ENCODE measurements at places on chromosomes 3 and 15. TPM values are rescaled to one million over a fixed set of nuclear protein-coding genes. Genes with fewer than 3 reads are reported as not detected.

DNA sequence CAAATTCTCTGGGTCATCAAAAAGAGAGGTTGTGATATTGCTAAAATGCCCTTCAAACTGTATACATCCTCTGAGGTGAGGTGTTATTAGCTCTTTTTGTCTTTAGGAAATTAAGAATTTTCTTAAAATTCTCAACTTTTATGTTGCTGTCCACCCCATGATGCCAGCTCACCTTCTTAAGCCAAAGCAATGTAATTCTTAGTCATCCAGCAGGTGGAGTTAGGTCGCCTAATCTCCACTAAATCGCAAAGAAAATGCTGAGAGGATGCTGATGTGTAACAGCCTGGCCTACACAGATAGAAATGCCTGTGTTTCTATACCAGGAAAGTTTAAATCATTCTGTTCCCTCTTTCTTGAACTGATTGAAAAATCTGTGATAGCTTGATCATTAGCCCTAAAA is 770.2 kb upstream of the ALCAM start:
- H3K4me1 ChIP-seq: no peaks in the 10 kb centered on the region
- H3K36me3 ChIP-seq: no peaks in the 10 kb centered on the region
- no peak overlapping the region for H3K4me3 ChIP-seq

- no peak for DNase-seq
- H3K27me3 ChIP-seq: no peaks in the 10 kb centered on the region
- no peak overlapping the region for H3K27ac ChIP-seq
- H3K36me3 ChIP-seq: no peaks in the 10 kb centered on the region
These were observed 114.2 kb downstream of the CNTN3 start for GRCh38 chr3:74500257-74500656.

DNA sequence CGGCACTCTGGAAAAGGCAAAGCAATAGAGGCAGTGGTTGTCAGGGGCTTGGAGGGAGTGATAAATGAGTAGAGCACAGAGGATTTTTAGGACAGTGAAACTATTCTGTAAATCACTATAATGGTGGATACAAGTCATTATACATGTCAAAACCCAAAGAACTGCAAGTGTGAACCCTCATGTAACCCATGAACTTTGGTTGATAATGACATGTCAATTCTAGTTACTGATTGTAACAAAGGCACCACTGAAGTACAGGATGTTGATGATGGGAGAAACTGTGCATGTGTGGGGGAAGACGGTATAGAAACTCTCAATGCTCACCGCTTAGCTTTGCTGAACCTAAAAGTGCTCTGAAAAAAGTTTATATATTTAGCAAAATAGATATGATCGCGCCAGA is 36.0 kb downstream of the BTLA start:
- no peak overlapping the region for H3K27ac ChIP-seq
- no peaks in the 10 kb centered on the region for H3K4me1 ChIP-seq
- no peak for DNase-seq
- no peaks in the 10 kb centered on the region for H3K27me3 ChIP-seq

- H3K36me3 ChIP-seq: peaks cover 17% of the 10 kb centered on the region
- no peaks in the 10 kb centered on the region for H3K4me1 ChIP-seq
- no peak overlapping the region for H3K27ac ChIP-seq
- H3K27me3 ChIP-seq: no peaks in the 10 kb centered on the region
- DNase-seq: no peak
These were observed 6.5 kb downstream of the RRP9 start for GRCh38 chr3:51934991-51935885.

DNA sequence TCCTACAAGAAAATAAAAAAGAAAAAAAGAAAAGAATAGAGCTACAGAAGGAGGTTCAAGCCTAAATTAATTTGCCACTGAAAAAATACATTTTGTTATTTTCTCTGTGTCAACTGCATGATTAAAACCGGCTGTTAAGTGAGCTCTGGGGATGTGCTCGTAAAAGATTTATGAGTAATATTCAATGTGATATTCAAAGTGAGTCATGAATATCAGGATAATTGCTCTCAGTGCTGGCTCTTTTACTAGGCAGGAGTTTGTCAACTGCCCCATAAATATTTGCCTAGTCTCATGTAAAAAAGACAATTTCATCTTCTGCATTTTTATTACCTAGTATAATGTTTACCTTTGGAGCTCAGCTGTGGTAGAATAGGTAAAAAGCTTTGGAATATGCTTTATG is 78.9 kb downstream of the CDIN1 start:
- H3K4me1 ChIP-seq: no peaks in the 10 kb centered on the region
- no peak overlapping the region for H3K4me3 ChIP-seq
- no peaks in the 10 kb centered on the region for H3K27me3 ChIP-seq
- no peak overlapping the region for H3K27ac ChIP-seq

DNA sequence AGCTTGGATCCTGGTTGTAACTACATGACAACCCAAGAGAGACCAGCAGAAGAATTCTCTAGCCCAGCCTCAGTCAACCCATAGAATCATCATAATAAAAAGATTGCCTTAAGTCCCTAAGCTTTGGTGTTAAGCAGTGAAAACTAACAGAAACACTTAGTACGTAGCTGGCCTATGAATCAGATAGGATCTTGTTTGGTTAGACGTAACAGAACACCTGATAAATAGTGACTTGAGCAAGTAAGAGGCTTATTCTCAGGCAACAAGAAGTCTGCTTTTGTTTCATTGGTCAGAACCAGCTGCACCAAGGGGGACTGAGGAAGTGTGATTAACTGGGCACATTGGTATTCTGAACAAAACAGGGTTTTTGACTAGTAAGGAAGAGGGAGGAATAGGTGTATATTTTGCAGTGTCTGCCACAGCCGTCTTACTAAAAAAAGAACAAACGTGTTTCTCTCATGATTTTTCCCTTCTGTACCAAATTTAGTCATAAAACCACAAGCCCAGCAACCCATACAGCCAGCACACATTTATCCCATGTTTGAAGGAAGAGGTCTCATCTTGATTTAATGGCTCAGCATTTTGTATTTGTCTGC is 53.3 kb upstream of the GLCE start:
- no peaks in the 10 kb centered on the region for H3K27me3 ChIP-seq
- H3K36me3 ChIP-seq: no peaks in the 10 kb centered on the region
- no peaks in the 10 kb centered on the region for H3K4me1 ChIP-seq
- H3K4me3 ChIP-seq: no peak overlapping the region
- no peak for DNase-seq

DNA sequence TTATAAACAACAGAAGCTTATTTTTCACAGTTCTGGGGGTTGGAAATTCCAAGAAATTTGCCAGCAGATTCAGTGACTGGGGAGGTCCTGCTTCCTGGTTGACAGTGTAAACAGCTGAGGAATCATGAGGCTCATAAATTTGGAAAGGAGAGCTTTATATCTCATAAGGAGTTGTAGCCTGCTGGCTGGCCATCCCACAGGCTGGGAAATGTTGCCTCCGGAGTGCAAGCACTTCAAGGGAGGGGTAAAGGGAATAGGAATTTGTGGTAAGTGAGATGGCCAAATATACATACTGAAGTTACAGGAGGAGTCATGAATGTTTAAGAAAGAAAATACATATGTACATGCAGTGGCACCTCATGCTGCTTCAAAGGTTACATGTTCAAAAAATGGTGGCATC is 217.2 kb upstream of the CBLB start:
- DNase-seq: peak; percentile 15
- H3K4me1 ChIP-seq: no peaks in the 10 kb centered on the region
- no peaks in the 10 kb centered on the region for H3K27me3 ChIP-seq
- no peaks in the 10 kb centered on the region for H3K36me3 ChIP-seq
- no peak overlapping the region for H3K27ac ChIP-seq

GRCh38 chr15:49038382-49038781 is 7.9 kb downstream of the SECISBP2L start:
- no peak overlapping the region for H3K4me3 ChIP-seq
- H3K36me3 ChIP-seq: peaks cover 10% of the 10 kb centered on the region
- H3K27ac ChIP-seq: no peak overlapping the region
- no peaks in the 10 kb centered on the region for H3K27me3 ChIP-seq

DNA sequence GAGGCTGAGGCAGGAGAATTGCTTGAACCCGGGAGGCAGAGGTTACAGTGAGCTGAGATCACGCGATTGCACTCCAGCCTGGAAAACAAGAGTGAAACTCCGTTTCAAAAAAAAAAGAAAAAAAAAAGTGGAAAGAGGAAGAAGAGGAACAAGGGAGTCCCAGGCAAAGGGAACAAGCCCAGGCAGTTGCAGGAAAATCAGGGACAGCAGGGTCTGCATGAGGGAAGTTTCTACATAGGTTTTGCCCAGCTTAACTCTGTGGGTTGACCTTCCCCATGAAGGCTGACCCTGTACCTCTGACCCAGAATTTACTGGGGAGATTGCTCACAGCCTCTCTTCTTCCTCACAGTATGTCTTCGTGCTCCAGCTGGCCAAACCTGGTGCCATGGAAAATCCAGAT is 12.3 kb downstream of the RBP1 start:
- peaks cover 4% of the 10 kb centered on the region for H3K4me1 ChIP-seq
- H3K27ac ChIP-seq: no peak overlapping the region
- peaks cover 23% of the 10 kb centered on the region for H3K36me3 ChIP-seq
- no peak for DNase-seq
- no peaks in the 10 kb centered on the region for H3K27me3 ChIP-seq

DNA sequence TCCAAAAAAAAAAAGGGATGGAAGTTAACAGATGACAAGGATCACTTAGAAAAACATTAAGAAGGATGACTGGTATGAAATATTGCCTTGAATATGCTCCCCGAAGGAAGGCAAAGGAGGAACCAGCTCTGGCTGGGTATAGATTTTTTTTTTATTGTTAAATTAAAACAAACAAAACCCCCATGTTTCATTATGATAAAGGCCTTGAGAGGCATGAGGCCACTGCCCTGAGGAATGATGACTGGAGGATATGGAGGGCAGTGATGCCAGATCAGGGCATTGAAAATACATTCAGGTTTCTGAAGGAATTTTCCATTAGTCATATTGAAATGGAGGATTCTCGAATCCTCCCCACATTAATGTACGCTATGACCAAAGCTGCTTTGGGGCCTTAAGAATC is 120.9 kb downstream of the ADAMTS9 start:
- H3K4me1 ChIP-seq: peaks cover 12% of the 10 kb centered on the region
- DNase-seq: no peak
- H3K27ac ChIP-seq: no peak overlapping the region

DNA sequence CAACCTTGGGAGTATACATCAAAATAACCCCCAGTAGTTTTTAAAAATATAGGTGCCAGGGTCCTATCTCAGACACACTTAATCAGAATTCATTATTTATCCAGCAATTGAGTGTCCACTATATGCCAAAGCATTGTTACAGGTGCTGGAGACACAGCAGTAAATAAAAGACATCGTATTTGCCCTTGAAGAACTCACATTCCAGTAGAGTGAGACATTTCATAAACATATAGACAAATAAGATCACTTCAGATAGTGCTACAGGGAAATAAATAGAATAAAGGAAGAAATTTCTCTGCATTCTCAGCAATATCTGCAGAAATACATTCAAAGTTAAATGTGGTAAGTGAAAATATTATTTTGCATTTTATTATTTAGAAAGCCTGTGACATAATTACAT is 34.1 kb upstream of the ANKRD28 start:
- no peaks in the 10 kb centered on the region for H3K36me3 ChIP-seq
- no peaks in the 10 kb centered on the region for H3K4me1 ChIP-seq
- H3K4me3 ChIP-seq: no peak overlapping the region
- H3K27me3 ChIP-seq: no peaks in the 10 kb centered on the region
- no peak overlapping the region for H3K27ac ChIP-seq

DNA sequence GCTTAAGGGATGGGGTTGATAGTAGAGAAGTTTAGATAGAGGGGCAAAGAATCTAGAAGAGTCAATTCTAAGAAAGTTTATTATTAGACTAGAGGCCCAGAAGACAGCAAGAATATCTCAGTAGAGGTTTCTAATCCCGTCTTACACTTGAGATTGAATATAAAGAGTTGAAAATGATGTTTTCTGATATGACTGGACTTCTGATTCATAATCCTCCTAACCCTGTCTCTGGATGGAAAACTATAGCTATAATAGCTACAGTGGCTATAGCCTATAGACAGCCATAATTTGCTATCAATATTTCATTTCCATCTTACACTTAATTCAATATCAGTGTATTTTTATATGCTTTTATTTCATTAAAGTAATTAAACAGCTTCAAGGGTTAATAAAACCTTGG is 60.0 kb downstream of the GAP43 start:
- no peak overlapping the region for H3K27ac ChIP-seq
- no peak for DNase-seq
- no peak overlapping the region for H3K4me3 ChIP-seq
- no peaks in the 10 kb centered on the region for H3K4me1 ChIP-seq

DNA sequence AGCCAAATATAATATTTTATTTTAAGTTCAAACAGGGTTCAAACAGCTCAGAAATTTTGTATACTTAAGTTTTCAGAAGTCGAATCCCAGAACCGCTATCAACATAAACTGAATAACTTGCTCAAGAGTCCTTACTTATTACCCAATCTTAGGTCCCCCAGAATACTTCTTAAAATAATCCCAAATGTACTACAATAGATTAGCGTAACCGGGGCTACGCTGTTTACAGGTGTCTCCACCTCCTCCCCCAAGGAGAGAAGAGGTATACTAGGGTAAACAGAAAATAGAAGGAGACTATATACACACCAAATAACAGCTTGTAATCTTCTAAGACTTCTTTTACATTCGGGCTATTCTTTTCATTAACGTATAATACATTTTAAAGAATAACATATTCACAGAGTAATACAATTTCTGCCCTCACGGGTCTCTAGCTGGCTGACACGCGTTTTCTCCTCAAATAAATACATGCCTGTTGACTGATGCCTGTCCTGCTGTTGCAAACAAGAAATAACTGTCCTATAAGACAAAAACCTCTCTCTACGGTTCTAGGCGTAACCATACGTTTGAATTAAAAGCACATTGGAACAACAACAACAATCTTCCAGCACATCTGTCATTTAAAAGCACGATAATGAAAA is 1.3 kb downstream of the DENND4A start:
- H3K4me1 ChIP-seq: peaks cover 20% of the 10 kb centered on the region
- no peaks in the 10 kb centered on the region for H3K36me3 ChIP-seq
- H3K4me3 ChIP-seq: peak overlapping the region; percentile 77
- H3K27me3 ChIP-seq: no peaks in the 10 kb centered on the region

DNA sequence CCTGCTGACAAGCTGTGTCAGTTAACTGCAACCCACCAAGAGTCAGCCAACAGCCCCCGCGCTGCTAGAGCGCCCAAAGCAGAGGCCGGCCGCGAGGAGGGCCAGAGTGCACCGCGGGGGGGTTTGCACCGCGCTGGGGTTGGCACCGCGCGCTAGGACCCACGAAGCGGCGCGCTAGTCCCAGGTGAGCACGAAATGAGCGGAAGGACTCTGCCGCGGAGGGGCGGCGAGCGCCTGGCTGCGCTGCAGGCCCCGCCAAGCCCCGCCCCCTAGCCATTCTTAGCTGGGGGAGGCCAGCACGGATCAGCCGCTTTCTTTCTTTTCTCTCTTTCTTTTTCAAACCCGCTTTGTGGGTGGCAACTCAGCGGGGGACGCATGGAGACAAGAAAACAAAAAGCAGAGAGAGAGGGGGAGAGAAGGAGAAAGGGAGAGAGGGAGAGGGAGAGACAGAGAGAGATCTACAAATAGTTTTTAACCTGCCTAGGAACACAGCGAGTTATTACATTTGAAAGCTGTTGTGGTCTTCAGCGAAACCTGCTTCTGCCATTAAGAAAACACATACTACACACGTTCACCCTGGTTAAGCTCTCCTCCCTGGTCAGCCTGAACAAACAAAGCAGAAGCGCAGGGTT is 6.9 kb upstream of the FOXB1 start:
- no peaks in the 10 kb centered on the region for H3K4me1 ChIP-seq
- no peak for DNase-seq
- no peaks in the 10 kb centered on the region for H3K36me3 ChIP-seq
- H3K27ac ChIP-seq: no peak overlapping the region
- no peak overlapping the region for H3K4me3 ChIP-seq
- H3K27me3 ChIP-seq: peaks cover 14% of the 10 kb centered on the region

Gene SERF2
- total RNA-seq: 924 TPM

Gene NEO1
- total RNA-seq: 70.8 TPM

Gene GOLGA8T
- not detected for total RNA-seq

Gene SELENOK
- 47.5 TPM for total RNA-seq

Gene FBXO40
- 0.06 TPM for total RNA-seq

Gene PAK6
- 10.4 TPM for total RNA-seq

Gene CACNA2D3
- total RNA-seq: 2.5 TPM

Gene DUOXA2
- total RNA-seq: not detected
